ENCODE measurements at places on chromosomes 12 and 14. TPM values are rescaled to one million over a fixed set of nuclear protein-coding genes. Genes with fewer than 3 reads are reported as not detected.

- H3K36me3 ChIP-seq = no peaks in the 10 kb centered on the region
- H3K4me3 ChIP-seq = no peak overlapping the region
- H3K27me3 ChIP-seq = no peaks in the 10 kb centered on the region
- H3K4me1 ChIP-seq = peaks cover 27% of the 10 kb centered on the region
- peak; percentile 75 for DNase-seq
Observed at GRCh38 chr12:26271889-26272492, 76.6 kb downstream of the SSPN start.

- H3K4me3 ChIP-seq = no peak overlapping the region
- no peaks in the 10 kb centered on the region for H3K27me3 ChIP-seq
- DNase-seq = peak; percentile 76
- no peak overlapping the region for H3K27ac ChIP-seq
- H3K4me1 ChIP-seq = no peaks in the 10 kb centered on the region
Observed at GRCh38 chr12:104790296-104791125, 167.6 kb downstream of the SLC41A2 start.

Gene BDKRB1
- total RNA-seq = not detected

DNA sequence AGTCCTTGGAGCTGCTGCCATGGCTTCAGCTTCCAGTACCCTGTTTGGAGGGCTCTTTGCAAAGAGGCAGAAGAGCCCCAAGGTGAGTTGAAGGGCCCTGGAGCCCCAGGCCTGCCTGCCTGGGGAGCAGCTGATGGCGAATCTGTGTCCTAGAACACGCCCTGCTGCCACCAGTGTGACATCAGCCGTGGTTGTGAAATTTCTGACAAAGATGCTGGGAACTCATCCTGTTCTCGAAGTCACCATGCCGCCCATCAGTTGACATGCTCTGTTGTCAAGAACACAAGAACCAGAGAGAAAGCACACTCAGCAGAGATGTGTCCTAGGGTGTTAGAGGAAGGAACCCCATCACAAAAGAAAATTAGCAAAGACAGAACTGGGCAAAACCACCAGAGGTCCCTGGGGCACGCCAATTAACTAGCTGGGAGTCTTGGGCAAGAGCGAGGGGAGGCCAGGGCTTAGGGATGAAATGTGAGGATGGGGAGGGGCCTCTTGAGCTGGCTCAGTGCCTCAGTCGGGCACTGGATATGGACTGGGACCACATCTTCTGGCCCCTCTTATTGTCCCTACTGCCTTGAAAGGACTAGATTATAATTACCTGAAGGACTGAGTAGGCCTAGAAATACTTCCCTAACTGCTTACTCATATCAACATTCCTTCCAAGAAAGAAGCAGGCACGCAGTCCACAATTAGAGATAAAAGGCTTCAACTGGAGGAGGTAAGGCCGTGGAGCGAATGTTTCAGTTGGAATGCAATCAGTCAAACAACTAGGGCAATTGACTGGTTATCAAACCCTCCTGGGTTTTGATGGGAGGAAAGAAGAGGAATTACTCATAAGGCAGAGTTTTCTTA is 163.1 kb downstream of the CACNA1C start:
- H3K36me3 ChIP-seq = no peaks in the 10 kb centered on the region
- no peaks in the 10 kb centered on the region for H3K4me1 ChIP-seq
- DNase-seq = no peak
- no peaks in the 10 kb centered on the region for H3K27me3 ChIP-seq
- no peak overlapping the region for H3K4me3 ChIP-seq
- no peak overlapping the region for H3K27ac ChIP-seq

DNA sequence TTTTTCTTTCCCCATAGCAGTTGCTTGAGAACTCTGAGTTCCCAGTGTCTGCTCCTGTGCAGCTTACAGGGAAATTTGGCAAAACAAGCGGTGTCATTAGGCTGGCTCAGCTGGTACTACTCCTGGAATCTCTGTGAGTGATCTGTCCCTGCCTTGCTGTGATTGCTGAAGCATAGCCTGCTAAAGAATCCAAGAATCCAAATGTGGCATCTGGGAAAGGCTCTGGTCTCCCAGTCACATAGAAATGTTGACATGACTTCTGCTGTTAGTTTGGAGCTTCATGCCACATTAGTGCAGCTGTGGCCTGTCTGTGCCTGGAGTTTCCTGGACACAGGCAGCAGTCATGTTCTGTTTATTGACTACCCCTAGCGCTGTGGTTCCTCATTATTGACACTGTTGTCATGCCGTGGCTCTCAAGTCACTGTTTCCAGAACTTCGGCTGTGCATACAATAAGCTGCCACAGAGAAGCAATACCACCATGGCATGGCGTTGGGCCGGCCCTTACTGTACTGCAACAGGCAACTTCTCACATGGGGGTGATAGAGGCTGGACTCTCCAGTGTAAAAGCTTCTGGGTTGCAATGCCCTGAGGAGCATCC is 166.8 kb downstream of the MYRFL start:
- H3K4me1 ChIP-seq = peaks cover 12% of the 10 kb centered on the region
- H3K27me3 ChIP-seq = no peaks in the 10 kb centered on the region
- no peak overlapping the region for H3K4me3 ChIP-seq
- no peak for DNase-seq

GRCh38 chr14:59037086-59037485 is 151.4 kb upstream of the DAAM1 start:
- no peaks in the 10 kb centered on the region for H3K27me3 ChIP-seq
- no peak for DNase-seq
- no peak overlapping the region for H3K27ac ChIP-seq
- H3K4me1 ChIP-seq = no peaks in the 10 kb centered on the region

Data from upper lobe of right lung (tissue), 1 donor.